ENCODE measurements at places on chromosomes 2 and 18. TPM values are rescaled to one million over a fixed set of nuclear protein-coding genes. Genes with fewer than 3 reads are reported as not detected.

- DNase-seq, result no peak
Observed at GRCh38 chr2:209451209-209451834, 27.5 kb downstream of the MAP2 start.

GRCh38 chr2:189300916-189301315 is 121.4 kb upstream of the COL5A2 start:
- no peak for DNase-seq

GRCh38 chr2:163733301-163733938 is 2.4 kb downstream of the FIGN start:
- DNase-seq, result no peak

- no peak for DNase-seq
Observed at GRCh38 chr2:36441816-36442215, 86.2 kb downstream of the CRIM1 start.

- no peak for DNase-seq
Observed at GRCh38 chr18:57846258-57846657, 43.1 kb upstream of the ATP8B1 start.

DNA sequence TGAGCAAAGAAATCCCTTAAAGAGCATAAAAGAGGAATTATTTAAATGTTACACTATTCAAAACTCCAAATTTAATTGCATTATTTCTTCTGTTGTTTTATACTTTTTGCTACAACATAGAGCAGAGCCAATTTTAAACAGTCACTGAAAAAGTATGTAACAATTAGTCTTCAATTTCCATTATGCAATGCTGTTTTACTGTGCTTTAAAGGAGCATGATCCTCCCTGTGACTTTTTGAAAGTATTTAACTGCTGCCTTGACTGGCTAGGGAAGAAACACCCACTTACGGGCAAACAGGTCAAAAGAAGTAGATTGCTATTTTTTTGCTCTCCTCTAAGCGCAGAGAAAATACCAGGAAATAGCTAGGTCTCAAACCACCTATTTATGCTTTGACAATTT is 217.4 kb upstream of the GCFC2 start:
- DNase-seq, result no peak

GRCh38 chr18:23967321-23968089 is 47.0 kb upstream of the TTC39C start:
- DNase-seq, result peak; percentile 37

DNA sequence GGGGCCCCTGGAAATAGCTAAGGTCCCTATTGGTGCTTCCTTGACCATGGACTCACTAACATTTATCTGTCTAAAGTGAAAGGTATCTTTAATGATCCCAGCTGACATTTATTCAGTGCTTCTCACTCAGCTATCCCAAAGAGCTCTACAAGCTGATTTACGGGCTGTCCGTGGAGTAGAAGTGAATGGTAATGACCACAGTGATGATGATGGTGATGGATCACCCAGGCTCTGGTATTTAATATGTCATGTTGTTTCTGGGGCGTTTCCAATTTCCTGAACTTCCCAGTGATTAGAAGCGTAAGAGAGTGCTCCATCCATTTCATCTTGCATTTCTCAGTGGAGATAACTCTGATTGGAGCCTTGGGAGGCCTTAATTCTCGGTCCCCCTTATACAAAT is 304.3 kb downstream of the HRH4 start:
- no peak for DNase-seq

GRCh38 chr2:218000136-218000535 is 2.7 kb downstream of the TNS1 start:
- DNase-seq, result peak; percentile 71

DNA sequence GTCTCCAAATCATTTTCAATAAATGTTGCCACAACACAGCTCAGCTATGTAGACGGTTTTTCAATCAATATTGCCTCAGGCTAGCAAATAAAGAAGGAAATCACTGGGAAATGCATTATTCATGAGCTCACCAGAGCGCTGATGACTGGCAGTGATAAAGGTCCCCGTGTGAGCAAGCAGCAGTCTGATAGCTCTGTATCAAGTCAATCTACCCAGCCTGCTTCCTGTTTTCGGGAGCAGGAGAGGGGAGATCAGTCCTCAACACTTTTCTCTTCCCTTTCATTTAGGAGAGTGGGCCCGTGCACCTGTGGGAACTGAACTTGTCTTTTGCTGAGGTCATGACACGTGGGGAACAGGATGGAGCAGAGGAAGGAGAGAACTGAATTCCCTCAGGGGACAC is 253.9 kb upstream of the SIX2 start:
- no peak for DNase-seq

DNA sequence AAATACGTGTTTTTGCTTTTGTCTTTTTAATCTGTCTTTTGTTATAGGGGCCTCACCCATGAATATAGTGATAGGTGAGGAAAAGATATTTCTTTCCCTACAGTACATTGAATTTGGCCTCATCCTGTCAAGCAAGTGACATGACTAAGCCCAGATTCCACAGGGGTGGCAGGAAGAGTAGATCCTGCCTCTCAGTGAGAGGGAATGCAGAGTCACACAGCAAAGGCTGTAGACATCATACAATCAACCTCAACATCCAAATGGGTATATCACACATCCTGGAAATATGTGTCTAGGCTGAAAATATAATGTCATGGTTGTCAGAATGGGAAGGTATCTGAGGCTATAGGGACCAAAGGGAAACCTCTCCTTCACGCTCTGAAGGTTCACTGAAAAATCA is 269.6 kb downstream of the CDH20 start:
- DNase-seq, result no peak

- DNase-seq, result no peak
Observed at GRCh38 chr2:77008853-77009252, 513.3 kb downstream of the LRRTM4 start.

DNA sequence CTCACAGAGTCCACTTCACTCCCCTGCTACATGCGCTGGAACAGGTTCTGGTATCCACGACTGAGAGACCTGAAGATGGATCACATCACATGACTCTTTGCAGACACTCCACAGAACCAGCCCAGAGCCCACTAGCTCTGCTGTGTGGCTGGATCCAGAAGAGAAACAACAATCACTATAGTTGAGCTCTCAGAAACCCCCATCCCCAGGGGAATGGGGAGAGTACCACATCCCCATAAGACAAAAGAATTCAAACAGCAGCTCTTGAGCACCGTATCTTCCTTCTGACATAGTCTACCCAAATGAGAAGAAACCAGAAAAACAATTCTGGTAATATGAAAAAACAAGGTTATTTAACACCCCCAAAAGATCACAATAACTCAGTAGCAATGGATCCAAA is 76.4 kb downstream of the ZSWIM2 start:
- no peak for DNase-seq

DNA sequence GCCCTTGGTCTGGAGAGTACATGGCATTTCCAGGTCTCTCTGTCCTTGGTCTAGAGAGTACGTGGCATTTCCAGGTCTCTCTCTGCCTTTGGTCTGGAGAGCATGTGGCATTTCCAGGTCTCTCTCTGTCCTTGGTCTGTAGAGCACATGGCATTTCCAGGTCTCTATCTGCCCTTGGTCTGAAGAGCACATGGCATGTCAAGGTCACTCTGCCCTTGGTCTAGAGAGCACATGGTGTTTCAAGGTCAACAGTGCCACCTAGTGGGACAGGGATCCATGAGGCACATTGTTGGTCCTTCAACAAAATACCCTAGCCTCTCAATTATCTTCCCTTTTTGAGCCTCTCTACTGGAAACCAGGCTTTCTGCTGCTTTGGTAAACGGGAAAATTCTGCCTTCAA is 250.2 kb downstream of the OTX1 start:
- no peak for DNase-seq

The MAPK4 gene
- 15.5 TPM for polyA plus RNA-seq

The ALPI gene
- polyA plus RNA-seq, result not detected

The CHMP1B gene
- 40.4 TPM for polyA plus RNA-seq

The CCDC74B gene
- polyA plus RNA-seq, result 1.9 TPM

The NT5DC4 gene
- not detected for polyA plus RNA-seq

The C18orf54 gene
- 0.66 TPM for polyA plus RNA-seq

The TTR gene
- 0.11 TPM for polyA plus RNA-seq
